8988T (cell line): ENCODE measurements at places on chromosomes 12 and 14.
A peak's percentile ranks its signal among the peaks of the same experiment; 100 is the strongest.

DNA sequence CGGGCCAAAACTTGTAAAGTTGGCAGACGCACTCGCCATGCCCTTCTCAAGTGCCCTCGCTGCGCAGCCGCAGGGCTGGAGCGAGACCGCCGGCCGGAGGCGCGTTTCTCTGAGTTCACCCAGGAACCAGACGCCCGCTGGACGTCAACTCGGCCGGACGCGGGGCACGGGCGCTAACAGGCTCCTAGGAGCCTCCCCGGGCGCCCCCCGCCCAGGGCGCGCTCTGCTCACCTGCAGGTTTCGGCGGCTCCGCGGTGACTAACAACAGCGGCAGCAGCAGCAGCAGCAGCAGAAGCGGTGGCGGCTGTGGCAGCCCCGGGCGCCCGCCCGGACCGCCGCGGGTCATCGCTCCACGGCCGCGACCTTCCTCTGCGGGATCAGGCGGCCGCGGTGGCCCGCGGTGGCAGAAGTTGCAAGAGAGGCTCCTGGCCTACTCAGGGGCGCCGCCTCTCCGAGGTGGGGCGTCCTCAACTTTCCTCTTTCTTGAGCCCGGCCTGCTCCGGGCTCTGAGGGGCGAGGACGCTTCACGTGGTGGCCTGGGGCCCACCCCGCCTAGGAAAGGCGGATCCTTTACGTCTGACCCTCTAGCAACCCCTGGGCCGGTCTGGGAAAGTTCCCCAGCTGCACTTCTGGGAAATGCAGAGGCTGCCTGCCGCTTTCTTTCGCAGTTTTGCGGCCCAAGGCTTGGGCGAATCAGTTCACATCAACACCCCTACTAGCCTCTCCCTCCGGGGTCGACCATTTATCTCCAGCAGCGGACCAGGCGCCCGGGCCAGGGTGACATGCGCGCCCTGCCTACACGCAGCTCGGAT is at the start of gene PLBD1:
Gene PLBD1, minus strand, starts transcription at position 533 of the 812 bp plus-strand sequence. Its CDS starts 187 bp downstream, at position 346.
- peak; percentile 43 for DNase-seq

- no peak for DNase-seq
These were observed 1.1 kb upstream of the ARG2 start for GRCh38 chr14:67618617-67619063.

DNA sequence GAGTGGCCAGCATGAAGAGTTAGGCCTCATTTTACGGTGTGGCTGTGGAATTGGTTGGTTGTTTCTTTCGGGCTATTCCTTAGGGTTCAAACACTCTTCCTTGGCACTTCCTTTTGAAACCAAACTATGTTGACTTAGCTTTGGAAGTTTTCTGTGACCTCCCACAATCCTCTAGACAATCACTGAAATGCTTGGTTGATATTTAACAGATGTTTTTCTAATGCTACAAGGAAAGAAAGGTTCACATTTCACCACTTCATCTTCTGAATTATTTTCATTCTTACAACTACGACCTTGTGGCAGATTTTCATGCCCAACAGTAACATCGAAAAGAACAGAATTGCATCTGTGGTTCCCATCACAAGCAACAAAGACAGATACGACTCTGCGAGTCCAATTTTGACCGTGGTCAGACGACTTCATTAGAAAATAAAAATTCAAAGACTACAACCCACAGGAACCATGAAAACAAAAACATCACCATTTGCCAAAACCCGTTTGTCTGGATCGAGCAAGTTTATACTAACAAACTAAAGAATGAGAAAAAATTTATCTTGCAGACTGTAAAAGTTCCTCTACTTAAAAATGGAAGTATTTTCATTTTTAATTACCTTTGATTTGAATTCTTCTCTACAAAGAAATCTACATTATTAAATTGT is 16.9 kb downstream of the PRKAB1 start:
- DNase-seq: no peak

DNA sequence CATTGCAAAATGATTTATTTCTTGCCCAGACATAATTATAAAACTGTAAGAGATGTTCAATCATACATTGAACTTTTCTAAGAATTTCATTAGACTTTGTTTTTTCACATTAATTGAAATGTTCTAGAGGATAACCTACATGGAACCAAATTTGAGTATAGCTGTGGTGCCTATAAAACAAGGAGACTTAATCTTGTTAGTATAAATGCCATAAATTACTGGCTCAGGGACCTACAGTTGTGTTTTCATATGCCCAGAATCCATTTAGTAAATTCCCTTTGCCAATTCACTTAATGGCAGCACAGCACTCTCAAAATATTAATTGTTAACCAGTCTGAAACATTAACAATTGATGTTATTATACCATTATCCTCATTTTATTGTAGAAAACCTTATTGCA is 488.5 kb downstream of the NELL2 start:
- no peak for DNase-seq

GRCh38 chr14:32012571-32012970 is 64.5 kb upstream of the ARHGAP5 start:
- no peak for DNase-seq

GRCh38 chr14:22432348-22432976 is 156.6 kb downstream of the DAD1 start:
- no peak for DNase-seq

GRCh38 chr12:130651188-130651959 is 64.7 kb downstream of the RIMBP2 start:
- no peak for DNase-seq

DNA sequence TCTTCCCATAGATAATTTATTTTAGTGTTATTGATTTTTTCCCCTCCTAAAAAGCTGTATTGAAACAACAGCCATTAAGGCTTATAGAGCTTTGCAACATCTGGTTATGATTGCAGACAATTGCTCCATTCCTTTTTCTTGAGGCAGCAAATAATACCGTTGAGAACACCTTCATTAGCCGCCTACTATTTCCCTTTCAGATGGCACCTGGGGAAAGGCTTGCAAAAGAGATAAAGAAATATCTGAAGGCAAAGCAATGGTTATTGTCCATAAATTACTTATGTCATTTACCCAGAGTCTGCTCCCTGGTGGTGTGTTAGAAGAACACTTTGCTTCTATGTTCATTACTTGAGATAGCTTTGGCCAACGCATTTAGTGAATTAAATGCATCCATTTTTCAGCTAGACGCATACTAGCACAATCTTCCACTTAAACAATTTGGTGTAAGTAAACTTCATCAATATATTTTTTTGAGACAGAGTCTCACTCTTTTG is 377.8 kb downstream of the KCNH5 start:
- no peak for DNase-seq
